Stimulated activated CD4-positive, alpha-beta T cell treated with anti-CD3 and anti-CD28 coated beads, Interleukin-2, amount 100 ng/mL, for 4 hours (primary cell): ENCODE measurements at places on chromosomes 2 and 18.

- no peak for DNase-seq
These were observed 162.6 kb upstream of the SLC39A10 start for GRCh38 chr2:195494451-195494850.

GRCh38 chr18:64799376-64799775 lies 650.5 kb upstream of the LINC00305 start:
- no peak for DNase-seq

DNA sequence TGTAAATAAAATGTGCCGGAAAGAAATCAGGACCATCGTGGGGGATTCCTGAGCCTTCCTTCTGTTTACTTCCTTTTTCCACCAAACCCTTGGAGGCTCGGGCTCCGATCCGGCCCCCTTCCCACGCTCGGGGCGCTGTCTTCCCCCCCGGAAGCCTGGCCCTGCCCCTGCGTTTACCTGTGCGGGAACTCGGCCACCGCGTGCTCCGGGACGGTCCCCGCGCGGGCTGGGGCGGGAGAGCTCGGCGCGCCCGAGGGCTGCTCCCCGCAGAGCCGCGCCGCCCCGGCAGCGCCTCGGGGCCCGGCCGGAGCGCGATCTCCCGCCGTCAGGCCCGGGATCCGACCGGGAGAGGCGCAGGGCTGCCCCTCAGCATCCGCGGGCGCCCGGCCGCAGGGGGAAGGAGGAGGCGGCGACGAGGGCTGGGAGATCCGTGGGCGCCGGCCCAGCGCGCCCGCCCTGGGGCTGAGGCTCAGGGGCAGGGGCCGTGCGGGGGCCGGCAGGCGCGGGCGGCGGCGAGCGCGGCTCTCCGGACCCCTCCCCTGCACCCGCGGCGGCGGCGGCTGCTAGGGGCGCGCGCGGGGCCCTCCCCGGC lies 435 bp downstream of the ADCY3 start:
- DNase-seq = no peak

DNA sequence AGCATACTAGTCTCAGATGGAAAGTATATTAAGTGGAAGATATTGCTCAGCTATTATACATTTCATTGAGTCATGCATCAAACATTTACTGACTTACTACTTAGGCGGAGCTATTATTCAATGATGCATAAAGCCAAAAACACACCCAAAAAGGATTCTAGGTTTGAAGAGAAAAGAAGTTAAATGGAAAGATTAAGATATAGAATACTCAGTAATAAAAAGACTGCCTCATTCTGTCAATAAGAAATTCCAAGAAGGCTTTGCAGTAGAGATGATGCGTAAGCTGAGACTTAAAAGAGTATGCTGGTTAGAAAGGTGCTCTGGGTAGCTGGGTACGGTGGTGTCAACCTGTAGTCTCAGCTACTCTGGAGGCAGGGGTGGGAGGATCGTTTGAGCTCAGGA lies 27.6 kb downstream of the STK17B start:
- DNase-seq = no peak

- DNase-seq = peak; percentile 13
These were observed 664 bp downstream of the CAMKMT start for GRCh38 chr2:44362207-44363015.

GRCh38 chr2:193469251-193469650 lies 1274.5 kb upstream of the TMEFF2 start:
- no peak for DNase-seq

DNA sequence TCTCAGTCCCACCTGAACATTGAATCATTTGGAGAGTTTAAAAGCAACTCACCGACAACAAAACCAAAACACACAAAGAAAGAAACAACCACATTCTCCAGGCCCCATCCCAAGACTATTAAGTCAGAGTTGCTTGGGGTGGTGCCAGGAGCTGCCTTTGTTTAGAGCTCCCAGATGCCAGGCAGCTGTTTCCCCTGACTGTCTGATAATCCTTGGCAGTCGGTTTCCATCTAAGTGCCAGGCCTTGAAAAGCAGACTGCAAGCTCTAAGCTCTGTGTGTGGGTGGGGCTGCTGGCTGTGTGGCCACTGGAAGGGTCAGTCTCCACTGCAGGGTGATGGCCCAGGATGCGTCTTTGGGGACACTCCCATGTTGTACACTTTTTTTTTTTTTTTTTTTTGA lies 255.3 kb upstream of the AGAP1 start:
- DNase-seq = no peak

- DNase-seq = no peak
These were observed 28.9 kb downstream of the LPIN2 start for GRCh38 chr18:2984091-2984490.

DNA sequence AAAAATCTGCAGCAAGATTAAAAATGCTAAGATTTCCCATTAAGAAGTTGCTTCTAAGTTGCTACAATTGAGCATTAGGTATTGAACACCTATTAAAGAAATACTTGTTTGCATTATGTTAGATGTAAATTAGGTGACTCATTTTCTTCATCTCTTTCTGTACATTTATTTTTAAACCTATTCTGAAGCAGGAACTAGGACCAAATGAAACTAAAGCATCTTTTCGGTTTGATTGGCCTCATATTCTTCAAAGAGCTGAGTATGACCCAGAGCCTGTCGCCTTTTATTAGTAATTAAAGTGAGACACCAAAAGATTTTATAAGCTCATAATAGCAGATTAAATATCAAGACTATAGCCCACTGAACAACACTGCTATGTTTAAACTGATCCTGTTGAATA lies 83.4 kb upstream of the ZEB2 start:
- no peak for DNase-seq

DNA sequence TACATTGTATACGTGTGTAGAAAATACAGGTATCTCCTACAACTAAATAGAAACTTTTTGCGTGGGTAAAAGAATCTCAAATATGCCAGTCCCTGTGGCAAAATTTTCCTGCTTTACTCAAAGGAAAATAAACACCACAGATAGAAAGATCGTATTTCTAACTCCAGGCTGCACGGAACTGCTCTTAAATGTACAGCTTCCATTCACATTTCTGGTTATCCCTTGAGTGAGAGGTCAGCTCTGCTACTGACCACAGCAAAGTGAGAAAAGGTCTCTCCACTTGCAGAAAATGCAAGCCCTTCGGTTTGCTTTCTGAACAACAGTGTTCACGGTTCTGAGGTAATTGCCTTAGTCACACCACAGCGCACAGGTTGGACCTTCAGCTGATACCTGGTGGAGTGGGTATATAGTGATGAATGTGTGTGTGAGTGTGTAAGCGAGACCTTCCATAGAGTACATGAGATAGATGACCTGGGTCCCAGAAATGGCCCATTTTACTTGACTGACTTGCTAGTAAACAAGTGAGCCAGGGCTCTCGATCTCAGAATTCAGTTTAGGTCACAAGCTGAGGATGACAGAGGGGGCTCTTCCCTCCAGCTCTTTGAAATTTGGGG lies 52.1 kb downstream of the ALPK2 start:
- DNase-seq = no peak

DNA sequence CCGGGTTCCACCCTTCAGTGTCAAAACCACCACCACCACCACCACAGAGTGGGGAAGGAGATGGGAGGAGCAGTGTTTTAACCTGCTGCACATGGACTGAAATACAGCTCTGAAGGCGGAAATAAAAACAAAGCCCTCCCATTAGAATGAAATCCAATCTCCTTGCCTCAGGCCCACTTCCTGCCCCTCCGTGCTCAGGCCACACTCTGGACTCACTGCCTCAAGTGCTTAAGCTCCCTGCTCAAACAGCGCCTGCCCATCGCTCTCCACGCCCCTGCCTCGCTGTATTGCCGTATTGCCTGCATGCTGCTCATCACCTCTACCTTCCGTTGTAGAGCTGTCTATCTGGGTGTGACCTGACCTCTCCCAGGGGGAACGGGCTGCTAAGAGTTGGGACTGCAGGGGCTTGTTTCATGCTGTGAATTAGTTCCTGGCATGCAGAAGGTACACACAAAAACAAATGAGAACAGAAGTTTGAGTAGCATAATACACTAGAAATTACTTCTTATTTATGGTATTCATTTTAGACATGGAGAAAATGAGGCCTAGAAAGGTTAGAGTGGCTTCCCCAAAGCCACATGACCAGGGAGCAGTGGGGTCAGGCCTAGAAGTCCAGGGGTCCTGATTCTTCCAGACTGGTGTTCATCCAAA lies 31.6 kb upstream of the NEB start:
- no peak for DNase-seq

DNA sequence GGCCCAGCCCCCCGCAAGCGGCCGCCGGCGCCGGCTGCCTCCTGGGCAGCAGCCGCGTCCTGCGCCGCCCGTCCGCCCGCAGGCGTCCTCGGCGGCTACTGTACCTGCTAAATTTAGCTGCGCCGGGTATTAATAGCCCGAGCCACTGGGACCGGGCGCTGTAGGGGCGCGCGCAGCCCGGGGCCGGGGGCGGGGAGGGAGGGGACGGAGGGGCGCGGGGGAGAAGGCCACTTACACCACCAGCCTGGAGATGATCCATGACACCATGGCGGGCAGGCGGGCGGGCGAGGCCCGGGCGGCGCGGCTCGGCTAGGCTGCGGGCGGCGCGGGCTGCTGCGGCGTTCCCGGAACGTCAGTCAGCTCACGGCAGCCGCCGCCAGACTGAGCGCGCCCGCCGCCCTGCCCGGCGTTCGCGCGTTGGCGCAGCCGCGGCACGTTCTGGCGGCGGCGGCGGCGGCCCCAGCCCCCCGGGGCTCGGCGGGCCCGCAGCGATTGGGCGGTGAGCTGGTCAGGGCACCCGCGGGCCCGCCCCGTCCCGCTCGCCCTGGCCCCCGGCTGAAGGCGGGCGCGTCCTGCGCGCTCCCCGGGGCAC lies at the start of gene REEP1:
Gene REEP1 (minus strand): TSS at position 383 of the 592 bp plus-strand sequence. CDS start 116 bp downstream, at position 267.
- DNase-seq = no peak

DNA sequence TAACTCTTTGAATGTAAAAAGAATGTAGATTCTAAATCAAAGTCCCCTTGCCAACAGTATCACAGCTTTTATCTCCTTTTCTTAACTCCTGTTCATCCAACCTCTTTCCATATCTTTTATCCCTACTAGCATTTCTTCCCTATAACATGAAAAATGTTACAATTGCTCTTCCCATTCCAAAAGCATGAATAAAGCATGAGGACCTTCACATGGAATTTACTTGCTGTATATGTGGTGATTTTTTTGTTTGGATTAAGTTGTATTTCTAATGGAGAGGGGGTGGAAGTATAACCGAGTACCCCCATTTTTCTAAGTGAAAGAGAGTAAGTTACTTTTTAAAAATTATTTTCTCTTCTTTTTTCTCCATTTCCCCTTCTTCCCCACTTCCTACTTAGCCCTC lies 94.9 kb upstream of the RBBP8 start:
- no peak for DNase-seq

- DNase-seq = no peak
These were observed 507.5 kb downstream of the EIPR1 start for GRCh38 chr2:2870106-2870505.

DNA sequence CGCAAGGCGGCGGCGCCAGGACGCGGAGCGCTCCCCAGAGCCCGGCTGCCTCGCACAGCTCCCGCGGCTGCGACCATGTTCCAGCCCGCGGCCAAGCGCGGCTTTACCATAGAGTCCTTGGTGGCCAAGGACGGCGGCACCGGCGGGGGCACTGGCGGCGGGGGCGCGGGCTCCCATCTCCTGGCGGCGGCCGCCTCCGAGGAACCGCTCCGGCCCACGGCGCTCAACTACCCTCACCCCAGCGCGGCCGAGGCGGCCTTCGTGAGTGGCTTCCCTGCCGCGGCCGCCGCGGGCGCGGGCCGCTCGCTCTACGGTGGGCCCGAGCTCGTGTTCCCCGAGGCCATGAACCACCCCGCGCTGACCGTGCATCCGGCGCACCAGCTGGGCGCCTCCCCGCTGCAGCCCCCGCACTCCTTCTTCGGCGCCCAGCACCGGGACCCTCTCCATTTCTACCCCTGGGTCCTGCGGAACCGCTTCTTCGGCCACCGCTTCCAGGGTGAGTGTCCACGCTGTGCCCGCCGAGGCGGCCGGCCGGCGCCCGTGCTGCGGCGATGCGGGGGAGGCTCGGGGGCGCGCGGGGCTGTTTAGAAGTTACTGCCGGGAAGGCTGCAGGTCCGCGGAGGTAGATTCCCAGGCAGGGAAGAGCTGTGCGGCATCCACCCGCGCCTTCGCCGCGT lies 696 bp downstream of the EMX1 start:
- no peak for DNase-seq

GRCh38 chr2:231161252-231161839 lies 36.5 kb upstream of the HTR2B start:
- DNase-seq = no peak

DNA sequence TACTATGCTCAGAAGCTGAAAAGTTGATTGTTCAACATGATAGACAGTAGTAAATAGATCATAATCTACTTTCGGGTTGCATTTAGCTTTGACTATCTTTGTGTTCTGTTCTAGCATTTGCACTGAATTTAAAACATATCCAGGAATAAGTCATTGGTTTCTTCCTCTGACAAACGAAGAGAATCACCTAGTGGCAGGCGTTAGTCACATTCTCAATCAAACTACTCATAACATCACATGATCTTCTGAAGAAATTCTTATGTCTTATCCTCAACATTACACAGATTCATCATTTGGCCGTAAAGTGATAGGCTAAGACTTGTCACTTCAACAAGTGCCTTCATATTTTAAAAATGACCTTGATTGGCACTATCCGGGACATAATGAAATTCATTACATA lies 63.6 kb upstream of the TTC21B start:
- no peak for DNase-seq

GRCh38 chr2:100235098-100235497 lies 87.2 kb downstream of the LONRF2 start:
- DNase-seq = no peak

- no peak for DNase-seq
These were observed 18.0 kb upstream of the TUBB6 start for GRCh38 chr18:12290086-12290485.

- no peak for DNase-seq
These were observed 157.4 kb downstream of the FHOD3 start for GRCh38 chr18:36454848-36455458.

DNA sequence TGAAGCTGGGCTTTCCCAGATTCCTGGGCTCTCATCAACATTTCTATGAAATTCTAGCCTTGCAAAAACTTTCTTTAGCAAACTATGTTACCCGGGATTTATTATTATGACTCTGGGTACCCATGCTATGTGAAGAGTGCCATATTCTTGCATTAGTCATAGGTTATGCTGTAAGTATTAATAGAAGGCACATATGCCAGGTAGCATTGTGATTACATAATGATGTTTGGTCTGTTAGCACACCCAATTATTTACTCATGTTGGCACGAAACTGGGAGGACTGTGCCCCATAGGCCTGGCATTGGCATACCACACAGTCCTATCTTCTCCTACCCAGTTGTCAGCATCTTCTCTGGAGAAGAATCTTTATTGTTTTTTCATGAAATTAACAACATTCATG lies 171.0 kb downstream of the SLC4A3 start:
- DNase-seq = no peak

GRCh38 chr2:9613291-9613690 lies 17.5 kb downstream of the YWHAQ start:
- DNase-seq = no peak

DNA sequence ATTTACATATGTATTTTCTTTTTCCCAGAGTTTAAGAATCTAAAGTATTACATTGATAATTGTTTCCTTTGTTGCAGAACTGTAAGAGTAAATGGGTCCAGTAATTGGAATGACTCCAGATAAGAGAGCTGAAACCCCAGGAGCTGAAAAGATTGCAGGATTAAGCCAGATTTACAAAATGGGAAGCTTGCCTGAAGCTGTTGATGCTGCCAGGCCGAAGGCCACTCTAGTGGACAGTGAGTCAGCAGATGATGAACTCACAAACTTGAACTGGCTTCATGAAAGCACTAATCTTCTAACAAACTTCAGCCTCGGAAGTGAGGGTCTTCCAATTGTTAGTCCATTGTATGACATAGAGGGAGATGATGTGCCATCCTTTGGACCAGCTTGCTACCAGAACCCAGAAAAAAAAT lies 183.8 kb upstream of the STON1 start:
- no peak for DNase-seq

GRCh38 chr18:12659904-12660605 lies 2.1 kb upstream of the SPIRE1 start:
- DNase-seq = no peak
